T-helper 1 cell (primary cell): ENCODE measurements at places on chromosomes 2 and 18.

GRCh38 chr18:49725809-49726674 is 87.3 kb downstream of the ACAA2 start:
- no peak for DNase-seq

DNA sequence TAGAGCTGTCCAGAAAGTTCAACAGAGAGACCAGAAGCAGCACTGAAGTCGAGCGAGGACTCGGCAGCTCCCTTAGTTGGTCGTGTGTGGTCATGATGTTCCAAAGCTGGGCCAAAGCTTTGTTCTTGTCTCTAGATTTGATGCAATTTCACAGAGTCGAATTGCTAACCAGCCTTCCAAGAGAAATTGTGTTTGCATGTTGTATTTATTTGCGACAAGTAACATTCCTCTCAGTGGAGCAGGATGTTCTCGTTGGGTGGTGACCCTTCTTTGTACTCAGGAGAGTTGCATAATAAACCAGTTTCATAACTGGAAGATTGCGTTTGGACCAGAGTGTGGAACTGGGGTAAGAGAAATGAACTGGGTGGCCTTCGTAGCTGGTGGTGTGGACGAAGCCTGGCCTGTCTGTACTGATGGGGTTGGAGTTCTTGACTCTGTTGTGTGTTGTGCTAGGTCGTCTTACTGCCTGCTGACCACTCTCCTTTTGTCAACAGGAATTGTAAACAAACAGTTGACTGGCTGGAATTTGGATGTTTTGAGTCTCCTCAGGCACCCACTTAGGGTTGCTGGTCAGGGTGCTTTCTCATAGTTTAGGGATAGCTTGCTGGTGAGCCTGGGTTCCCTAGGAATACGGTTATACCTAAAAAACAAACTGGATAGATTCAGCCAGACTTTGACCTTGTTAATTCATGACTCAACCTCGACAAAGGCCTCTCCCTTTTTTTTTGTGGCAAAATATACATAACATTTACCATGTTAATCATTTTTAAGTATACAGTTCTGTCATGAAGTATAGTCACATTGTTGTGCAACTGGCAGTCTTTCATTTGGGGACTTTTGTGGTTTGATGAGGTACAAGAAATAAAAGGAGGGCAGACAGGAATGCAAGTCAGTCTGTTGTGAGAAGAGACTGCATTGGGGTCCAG is 28.9 kb upstream of the TOGARAM2 start:
- DNase-seq: no peak

- DNase-seq: no peak
These were observed 95.1 kb upstream of the SLC35G4 start for GRCh38 chr18:11514267-11514666.

GRCh38 chr2:233015019-233015645 is 2.1 kb upstream of the NGEF start:
- DNase-seq: no peak

DNA sequence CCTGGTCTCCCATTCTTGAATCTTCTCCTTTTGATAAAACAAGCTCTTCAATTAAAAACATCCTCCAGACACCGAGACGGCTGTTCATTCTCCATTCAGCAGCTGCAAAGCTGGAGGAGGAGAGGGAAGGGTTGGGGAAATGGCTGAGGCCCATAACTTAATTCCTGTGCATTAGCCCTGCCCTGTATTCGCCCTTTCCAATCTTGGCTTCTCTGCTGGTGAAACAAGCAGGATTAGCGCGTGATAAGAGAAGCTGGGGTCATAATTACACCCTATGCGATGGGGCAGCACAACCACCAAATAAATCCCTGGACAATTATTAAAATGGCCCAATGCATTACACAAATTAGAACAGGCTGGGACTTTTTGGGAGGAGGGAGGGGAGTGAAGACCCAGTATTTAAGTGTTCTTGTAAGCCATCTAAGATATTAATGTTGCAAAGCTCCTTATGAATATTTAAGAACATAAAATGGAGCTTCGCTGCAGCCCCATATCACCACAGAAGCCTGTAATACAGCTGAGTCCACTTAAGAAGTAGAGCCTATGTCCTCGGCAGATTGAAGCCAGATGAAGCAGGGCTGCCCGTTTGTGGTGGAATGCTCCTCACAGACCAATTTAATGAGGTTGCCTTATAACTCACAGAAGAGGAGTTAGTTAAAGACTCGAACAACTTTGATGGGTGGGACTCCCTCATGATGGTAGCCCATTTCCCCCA is 176.6 kb upstream of the SKOR2 start:
- DNase-seq: no peak

- no peak for DNase-seq
These were observed at the start of gene ST8SIA3 for GRCh38 chr18:57352271-57352701. Gene ST8SIA3, plus strand, starts transcription at chr18:57352557. Its CDS starts 290 bp downstream, at chr18:57352847.

- no peak for DNase-seq
These were observed 116.1 kb downstream of the ATL2 start for GRCh38 chr2:38260972-38261371.

GRCh38 chr2:10454505-10454904 is 6.4 kb upstream of the ODC1 start:
- DNase-seq: no peak

DNA sequence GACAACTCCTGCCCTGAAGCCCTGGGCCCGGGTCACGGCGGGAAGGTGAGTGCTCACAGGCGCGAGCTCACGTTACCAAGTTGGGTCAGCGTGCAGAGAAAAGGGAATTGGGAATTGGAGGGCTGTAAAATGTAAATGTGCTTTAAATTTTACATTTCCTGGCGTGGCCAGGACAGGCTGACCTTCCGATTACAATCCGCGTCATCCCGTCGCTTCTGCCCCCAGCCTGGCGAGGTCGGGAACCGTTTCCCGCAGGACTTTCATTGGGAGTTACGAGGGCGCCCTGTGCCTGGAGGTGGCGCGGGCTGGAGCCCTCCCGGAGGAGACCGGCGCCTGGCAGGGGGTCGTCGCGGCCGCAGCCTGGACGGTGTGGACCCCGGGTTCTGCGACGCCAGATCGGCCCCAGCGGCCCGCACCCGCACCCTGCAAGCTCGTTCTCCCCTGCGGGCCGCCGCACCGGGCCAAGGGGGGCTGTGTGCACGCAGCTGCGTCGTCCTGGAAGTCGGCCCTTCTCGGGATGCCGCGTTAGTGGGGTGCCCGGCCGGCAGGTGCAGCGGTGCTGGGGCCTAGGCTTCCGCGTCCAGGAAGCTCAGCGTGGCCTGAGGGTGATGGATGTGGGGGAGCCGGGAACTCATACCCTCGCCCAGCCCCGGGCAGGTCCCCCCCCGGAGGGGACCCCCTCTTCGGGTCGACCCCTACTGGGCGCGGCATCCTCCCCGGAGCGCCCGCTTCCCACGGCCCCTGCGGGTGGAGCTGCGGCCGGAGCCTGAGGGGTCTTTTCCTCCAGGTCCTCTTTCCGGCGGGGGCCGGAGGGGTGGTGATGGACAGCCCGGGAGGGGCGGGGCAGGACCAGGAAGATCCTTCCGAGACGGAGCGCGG is 63.9 kb downstream of the LRRFIP1 start:
- DNase-seq: no peak

DNA sequence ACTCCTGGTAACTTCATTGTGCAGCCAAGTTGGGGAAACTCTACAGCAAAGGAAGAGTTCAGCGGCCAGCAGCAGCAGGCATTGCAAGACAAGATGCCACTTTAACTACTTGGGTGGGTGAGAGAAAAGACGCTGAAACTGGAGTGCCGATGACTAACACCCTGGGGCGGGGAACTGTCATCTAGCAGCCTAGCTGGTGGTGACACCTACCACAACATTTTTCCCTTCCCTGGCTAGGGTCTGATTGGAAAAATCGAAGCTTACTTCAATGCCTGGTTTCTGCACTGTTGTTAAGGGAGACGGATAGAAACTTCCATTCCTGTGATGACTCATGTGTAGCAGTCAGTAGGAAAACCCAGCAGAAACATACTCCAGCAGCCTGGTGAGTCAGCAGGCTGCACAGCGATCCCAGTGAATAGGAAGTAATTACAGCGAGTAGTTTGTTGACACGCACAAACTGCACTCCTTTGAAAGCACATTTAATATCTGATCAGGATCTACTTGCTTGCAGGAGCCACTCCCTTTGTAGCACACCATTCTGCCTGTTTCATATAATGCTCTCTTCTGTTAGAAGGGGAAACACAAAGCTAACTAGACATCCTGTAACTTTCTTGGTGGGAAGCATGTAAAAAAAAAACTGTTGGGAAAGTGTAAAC is 62.1 kb upstream of the MAPRE2 start:
- DNase-seq: peak; percentile 7

DNA sequence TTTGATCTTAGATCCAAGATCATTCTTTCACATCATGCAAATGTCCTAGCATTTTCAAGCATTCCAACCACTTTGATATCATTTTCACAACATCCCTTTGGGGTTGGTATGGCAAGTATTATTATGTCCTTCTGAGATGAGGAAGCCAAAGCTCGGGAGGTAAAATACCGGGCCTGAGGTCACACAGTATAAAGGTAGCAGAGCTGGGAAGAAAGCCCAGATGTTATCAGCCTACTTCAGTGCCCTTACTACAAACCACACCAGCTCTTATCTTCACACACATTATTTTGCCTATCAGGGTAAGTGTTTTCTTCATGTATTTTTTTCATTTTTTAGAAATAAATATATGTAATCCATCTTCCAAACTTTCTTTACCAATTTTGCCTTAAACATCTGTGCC is 4.2 kb upstream of the B4GALT6 start:
- DNase-seq: no peak

GRCh38 chr18:25176518-25177042 is 175.4 kb downstream of the ZNF521 start:
- DNase-seq: no peak

GRCh38 chr2:161120775-161121174 is 39.5 kb upstream of the TANK start:
- DNase-seq: no peak

DNA sequence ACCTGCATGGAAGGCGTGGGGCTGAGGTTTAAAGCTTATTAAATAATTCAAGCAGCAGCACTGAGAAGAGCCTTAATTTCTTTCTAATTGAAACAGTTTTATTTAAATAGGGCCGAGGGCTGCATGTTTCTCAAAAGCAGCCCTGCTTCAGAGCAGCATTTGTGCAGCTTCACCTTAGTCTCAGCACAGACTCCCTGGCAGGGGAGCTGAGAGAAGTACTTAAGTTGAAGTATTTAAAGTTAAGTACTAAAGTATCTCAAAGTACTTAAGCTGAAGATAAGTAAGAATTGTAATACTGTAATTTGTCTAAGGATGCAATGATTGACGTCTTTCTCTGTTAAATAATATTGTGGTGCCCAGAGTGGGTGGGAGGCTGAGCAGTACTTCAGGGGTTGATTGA is 31.4 kb downstream of the IMPA2 start:
- DNase-seq: no peak

GRCh38 chr2:37348155-37348554 is 3.7 kb downstream of the QPCT start:
- no peak for DNase-seq

- DNase-seq: peak; percentile 63
These were observed 19.6 kb upstream of the CXCR1 start for GRCh38 chr2:218186355-218186766.

DNA sequence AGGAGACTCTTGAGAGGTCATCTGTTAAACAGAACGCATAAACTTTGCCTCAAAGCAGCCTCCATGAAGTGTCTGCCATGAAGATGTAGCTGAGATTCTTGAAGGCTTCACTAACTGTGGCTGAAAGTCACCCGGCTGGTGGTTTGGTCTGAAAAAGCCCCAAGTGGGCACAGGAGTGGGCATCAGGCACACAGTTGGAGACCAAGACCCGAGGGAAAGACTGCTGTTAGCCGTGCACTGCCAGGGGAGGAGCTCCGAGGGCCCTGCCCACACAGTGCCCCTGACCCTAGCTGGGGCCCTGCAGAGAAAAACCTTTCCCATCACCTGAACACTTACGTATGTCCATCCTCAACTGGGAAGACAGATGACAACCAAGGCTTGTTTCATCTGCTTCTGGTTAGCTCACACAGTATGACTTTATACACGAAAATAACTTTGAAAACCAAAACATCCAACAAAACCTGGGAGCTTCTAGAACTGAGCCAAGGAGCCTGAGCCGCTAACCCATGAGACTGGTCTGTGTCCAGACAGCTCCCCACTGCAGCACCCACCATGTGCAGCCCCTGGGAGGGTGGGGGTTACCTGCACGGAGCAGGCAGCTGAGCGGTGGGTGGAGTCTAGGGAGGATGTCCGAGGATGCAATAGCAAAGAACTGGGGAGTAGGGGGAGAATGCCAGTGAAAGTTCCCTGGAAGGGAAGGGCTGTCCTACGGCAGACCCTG is 15.4 kb downstream of the HJURP start:
- DNase-seq: no peak

GRCh38 chr2:120678926-120679325 is 56.7 kb upstream of the GLI2 start:
- no peak for DNase-seq

DNA sequence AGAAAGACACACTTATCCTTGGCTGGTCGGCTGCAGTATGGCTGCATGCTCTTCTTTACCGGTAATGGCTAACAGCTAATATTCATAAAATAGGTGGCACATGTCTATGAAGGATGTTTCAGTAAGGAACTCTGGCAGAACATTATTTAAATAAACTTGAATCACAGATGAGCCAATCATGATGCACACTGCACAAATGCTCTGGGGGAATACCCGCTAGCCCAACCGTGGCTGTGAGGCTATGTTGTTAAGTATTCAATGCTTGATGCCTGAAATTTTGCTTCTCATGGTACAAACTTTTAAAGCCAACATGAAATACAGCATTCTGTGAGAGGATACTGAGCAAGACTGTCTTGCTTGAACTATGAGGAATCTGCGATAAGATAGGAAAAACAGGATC is 505.8 kb downstream of the ZEB2 start:
- no peak for DNase-seq

DNA sequence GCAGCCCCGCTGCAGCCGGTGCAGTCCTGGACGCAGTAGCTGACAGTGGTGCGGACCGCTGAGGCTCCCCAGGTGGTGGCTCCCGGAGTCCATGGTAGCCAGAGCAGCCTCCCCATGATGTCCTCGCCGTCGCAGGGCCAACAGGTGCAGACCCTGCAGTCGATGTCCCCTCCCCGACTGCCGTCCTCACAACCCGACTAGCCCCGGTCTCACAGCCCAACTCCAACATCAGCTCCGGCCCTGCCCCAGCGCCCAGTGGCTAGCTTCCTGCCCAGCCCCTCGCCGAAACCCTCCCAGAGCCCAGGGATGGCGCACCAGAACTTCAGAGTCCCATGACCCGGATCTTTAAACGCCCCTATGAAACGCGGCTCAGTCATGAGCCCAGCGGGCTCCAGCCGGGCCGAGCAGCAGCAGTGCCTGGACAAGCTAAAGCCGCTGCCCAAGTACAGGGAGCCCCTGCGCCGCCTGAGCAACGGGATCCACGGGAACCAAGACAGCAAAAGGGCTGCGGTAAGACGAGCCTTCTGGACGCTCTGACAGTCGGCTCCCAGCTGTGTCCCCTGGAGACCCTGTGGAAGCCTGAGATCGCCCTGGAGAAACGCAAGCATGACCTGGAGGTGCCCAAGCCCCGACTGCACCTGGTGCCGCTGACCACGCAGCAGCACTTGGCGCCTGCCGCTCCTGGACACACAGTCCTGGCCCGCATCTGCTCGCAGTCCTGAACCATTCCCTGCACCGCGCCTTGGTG is 53.8 kb upstream of the TUBA3E start:
- no peak for DNase-seq

GRCh38 chr2:170052151-170052550 is 125.8 kb upstream of the MYO3B start:
- no peak for DNase-seq
